Fibroblast of mammary gland (primary cell): ENCODE measurements at places on chromosomes 13 and 19.

DNA sequence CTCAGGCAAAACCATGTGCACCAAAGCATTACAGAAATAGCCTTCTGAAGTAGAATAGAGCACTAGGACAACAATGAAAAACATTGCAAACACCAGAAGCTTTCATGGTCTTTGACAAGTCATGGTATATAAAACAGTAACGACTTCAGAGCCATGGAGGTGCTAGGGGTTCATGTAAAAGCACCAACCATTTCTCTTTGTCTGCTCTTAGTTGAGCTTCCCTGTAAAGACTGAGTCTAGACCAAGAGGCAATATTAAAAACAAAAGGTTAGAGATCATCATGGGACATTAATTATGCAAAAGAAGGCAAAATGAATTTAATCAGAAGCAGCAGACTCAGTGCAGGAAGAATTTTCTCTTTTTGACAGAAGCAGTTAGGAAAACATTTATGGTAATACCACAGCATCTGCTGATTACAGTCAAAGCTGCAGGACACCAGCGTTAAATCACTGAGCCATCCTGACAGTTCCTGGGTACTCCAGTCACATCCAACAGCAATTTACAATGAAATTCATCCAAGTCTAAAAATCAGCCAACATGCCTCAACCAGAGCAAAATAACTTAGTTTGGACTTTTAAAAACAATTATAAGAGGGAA, 476.8 kb downstream of the DIAPH3 start:
- no peak for DNase-seq

DNA sequence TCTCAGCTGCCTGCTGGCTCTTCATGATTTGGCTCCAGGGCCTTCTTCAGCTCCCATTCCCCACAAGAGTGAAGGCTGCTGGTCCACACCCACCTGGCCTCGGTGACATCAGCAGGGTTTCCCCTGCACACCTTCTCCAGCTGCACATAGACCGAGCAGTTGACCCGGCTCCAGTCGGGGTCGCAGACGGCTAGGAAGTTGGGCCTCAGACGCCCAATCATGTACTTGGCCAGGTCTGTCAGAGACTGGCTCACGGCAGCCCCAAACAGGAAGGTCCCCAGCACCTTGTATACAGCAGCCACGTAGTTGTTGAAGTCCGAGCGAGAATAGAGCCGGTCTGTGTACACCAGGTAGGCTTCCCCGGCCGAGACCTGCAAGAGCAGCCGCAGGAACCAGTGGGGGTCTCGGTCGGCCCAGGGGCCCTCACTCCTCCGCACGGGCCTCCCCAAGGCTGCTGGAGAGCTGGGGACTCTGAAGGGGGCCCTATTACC, 3.8 kb downstream of the PLPP2 start:
- DNase-seq = no peak

DNA sequence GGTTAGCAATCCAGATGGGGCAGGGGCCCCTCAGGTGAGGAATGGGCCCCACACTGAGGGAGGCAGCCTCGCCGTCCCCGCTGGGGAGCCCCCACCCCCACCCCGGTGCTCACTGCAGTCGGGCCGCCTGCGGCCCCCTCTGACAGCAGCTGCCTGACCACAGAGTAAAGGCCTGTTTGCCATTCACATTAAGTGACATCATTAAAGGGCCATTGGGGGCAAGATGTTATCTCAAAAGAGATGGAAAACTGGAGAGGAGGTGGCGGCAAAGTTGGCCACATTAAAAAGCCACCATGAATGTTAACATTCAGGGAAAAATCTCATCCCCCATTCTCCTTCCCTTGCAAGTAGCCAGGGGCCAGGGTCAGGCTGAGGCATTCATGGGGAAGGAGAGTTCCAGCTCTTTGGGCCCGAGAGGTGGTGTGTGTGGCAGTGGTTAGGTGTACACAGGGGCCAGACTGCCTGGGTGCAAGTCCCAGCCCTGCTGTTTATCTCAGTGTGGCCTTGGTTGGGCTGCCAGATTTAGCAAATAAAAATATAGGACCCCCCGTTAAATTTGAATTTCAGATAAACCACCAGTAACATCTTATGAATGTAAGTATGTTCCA, 20.9 kb downstream of the VSTM2B start:
- no peak for DNase-seq

DNA sequence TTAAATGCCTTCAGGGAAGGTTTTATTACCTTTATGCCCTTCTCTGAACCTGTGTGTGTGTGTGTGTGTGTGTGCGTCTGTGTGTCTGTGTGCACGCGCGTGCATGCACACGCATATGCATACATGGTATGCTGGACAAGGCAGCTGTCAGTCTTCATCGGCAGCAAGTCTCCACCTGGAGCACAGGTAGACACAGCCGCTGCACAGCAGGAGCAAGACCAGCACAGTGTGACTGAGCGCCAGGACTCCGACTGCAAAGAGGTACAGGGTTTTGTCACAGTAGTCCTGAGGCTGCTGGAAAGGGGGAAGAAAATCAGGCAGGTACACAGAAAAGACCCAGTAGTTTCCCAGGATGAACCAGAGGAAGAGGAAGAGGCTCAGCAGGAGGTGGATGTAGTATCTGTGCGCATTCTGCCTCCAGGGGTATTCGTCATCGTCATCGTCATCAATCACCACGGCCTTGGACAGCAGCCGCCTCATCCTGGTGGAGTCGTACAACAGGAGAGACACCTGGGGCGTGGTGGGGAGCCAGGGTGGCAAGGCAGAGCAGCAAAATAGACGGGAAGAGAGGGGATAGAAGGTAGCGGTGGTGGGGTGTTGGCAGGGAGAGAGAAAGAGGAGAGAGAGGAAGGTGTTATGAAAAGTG, 12.8 kb upstream of the DHRS12 start:
- DNase-seq = no peak

GRCh38 chr19:1254081-1254527, 5.7 kb downstream of the MIDN start:
- DNase-seq = peak; percentile 56

GRCh38 chr19:31541396-31541795, 192.2 kb upstream of the TSHZ3 start:
- DNase-seq = no peak

DNA sequence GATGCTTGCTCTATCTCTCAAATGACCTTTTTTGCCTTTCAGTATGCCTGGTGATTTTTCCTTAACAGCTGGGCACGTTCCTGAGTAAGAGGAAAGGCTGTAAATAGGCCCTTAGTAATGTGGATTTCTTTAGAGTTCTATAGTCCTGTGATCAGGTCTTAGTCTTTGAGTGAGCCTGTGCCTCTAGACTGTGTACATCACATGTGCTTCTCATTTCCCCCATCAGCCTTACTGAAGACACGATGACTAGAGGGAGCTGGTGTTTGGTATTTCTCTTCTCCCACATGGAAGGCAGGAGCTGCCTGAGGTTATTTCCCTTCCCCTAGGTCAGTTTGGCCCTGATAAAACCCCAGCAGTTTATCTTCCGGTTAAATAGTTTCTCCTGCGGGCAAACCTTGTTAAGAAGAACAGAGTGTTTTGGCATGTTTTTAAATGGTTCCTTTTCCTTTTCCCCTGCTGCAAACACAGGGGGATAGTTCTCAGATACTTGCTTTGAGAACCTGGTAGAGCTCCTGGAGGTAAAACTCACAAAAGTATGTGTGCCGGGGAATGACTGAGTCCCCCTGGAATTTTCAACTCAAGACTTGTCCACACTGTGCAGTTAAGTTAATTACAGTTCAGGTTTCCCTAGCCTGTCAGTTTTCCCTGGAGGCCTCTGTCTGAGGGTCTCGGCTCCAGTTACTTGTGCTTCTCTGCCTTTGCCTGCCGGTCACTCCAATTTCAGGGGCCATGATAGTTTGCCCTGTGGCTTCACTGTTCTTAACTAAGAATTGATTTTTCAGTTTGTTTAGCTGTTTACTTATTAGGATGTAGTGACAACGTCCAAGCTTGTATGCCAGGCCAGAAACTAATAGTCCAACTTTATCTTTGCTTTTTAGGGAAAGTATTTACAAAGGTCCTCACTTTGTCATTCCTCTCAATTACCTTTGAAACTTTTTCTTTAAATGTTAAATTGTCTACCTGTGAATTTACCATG, 94.4 kb downstream of the URI1 start:
- peak; percentile 3 for DNase-seq

- no peak for DNase-seq
These were observed 5.3 kb upstream of the SLC5A5 start for GRCh38 chr19:17866312-17866963.

GRCh38 chr19:47231215-47232054, 436 bp upstream of the BBC3 start:
- DNase-seq = peak; percentile 76

GRCh38 chr13:61084988-61085387, 330.7 kb downstream of the PCDH20 start:
- peak; percentile 0 for DNase-seq

DNA sequence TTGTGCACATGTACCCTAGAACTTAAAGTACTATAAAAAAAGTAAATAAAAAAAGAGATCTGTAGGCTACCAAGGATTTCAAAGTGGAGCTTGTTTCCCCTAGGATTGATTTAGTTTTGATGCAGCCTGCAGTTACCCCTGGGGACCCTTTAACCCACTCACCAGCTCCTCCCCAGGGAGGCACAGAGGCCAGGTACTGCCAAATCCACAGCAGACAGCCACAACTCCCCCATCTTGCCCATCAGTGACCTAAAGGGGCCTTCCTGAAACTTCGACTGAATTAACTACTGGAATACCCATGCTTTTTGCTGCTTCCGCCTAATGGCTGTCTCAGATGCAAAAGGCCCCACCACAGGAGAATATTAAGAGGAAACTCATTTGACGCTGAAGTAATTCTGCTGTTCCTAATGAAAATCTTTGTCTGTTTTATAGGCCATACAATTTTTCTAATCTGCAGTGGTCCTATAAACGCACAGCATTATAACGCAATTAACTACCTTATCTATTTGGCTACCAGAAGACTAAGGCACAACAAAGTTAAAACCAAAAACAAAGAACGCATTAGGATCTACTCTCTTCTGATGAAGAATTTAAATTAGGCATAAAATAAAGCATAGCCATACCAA, 95.0 kb downstream of the FOXO1 start:
- no peak for DNase-seq

- DNase-seq = peak; percentile 64
These were observed 80.0 kb downstream of the KDM4B start for GRCh38 chr19:5048727-5049553.

- peak; percentile 67 for DNase-seq
These were observed 51.3 kb downstream of the CELF5 start for GRCh38 chr19:3275583-3276340.

DNA sequence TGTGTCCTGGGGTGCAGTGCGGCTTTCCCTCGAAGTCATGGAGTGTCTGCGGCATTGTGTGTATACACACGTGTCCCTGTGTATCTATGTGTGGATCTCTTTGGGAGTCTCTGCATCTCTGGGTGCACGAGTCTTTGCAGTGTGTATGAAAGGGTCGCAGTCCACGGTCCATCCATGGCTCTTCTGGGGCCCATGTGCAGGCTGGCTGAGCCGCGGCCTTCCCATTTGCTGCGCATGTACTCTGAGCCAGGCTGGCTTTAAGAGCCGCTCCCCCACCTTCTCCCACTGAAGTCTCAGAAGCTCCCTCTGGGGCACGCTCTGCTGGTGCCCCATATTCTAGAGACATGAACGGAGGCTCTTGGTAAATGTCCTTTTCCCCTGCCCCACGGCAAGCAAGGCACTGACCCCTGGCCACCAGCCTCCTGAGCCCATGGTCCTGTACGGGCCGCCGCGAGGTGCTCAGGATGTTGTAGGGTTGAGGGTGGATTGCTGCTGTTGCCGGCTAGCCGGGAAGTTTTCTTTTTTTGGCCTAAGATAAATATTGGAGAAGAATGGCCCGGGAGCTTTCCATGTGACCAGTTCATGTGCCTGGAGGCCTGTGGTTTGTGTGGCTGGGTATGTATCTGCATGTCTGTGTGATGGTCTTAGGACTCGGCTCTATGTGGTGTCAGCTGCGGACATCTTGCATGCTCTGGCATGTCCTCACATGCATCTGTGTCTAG, 31.9 kb downstream of the PAK4 start:
- peak; percentile 21 for DNase-seq

GRCh38 chr19:17337675-17338432, 501 bp downstream of the GTPBP3 start:
- DNase-seq = no peak

GRCh38 chr13:21938168-21938567, 267.3 kb downstream of the FGF9 start:
- DNase-seq = no peak

DNA sequence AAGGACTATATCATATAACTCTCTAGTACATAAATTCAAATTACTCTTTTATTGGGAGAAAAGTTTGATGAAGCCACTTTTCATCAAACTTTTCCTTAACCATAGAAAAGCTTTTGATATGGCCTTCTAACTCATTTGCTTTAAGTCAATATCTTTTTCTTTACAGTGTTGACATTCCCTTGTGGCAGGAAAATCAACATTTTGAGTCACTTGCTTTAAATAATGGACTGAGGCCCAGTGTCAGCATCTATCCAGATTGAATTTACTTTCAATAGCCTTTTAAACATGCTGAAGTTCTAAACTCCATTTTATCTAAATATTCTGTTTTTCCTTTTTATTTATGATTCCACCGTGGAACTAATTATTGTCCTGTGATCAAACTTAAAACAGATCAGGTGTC, 62.7 kb downstream of the PCDH9 start:
- DNase-seq = no peak
